Hematopoietic multipotent progenitor cell treated with erythropoietin and hydrocortisone succinate and interleukin-3 and kit ligand, for 6 days (in vitro differentiated cells): ENCODE measurements at places on chromosomes 7 and 10.

DNA sequence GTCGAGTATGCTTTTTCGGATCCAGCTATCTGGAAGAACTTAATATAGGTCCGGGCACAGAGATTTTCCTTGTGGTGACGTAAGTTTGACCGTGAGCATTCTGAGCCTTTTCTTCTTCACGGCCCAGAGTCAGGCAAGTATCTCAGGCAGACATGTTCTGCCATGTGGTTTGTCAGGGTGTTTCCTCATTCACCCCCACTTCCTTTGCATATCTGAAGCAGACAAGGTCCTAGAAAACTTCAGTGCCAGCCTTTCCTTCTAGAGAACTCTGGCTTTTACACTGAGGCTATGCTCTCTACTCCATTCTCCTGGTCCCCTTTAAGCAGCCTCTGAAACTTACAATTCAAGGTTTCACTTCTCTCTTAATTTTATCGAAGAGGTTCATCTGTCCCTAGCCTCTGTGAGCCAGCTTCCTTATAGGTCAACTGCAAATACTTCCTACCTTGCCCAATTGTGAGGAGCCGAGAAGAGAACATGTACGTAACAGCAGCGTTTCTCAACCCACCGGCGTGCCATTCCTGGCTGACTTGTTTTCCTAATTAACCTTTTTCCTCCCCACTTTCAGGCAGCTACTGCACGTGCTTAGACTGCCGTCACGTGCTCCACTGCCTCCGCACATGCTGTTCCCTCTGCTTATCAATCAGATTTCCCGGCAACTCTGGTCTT is 47.3 kb downstream of the CDCA7L start:
- peak; percentile 57 for DNase-seq

DNA sequence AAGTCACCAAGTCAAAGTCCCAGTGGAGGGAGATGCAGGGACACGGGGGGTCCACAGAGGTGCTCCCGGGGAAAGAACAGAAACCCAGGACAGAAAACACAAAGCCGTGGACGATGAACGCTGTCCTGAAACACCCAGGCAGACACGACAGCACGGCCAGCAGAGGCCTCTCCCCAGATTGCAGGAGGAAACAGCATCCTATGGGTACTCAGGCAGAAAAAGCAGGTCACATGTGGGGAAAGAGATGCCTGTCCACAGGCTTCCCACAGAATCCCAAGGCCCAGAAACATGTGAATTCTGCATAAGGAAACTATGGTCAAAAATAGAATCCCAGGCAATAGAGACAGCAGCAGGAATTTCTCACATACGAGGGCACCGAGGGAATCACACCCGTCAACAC is 53.6 kb upstream of the ADGRA1 start:
- no peak for DNase-seq

- DNase-seq: no peak
Observed at GRCh38 chr7:158003441-158004122, 584.0 kb downstream of the PTPRN2 start.

- no peak for DNase-seq
Observed at GRCh38 chr7:38296059-38296857, 22.8 kb upstream of the TARP start.

DNA sequence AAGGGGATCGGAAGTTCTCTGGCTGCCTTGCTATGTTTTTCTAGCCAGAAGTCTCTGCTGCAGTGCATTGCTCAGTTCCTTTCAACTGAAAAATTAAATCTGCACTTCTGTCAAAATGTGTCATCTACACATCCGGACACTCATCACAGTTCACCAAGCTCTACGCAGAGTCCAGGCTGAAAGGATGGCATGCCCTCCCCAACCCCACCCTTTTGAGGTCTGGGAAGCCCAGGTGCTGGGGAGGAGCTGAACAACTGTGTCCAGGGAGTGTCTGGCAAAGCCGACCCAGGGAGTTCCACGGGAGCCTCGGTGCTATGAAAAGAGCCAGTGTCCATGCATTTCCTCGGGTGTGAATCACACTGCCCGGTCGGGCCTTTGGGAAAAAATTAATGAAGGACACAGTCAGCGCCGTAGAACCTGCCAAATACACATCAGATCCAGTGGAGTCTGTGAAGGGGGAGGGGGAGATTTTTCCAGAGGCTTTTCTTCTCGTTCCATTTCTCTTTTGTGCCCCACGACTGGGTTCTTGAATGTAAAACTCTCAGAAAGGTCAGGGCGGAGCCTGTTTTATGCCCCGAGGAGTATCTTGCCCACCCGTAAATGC is 757 bp upstream of the PALS2 start:
- peak; percentile 32 for DNase-seq

DNA sequence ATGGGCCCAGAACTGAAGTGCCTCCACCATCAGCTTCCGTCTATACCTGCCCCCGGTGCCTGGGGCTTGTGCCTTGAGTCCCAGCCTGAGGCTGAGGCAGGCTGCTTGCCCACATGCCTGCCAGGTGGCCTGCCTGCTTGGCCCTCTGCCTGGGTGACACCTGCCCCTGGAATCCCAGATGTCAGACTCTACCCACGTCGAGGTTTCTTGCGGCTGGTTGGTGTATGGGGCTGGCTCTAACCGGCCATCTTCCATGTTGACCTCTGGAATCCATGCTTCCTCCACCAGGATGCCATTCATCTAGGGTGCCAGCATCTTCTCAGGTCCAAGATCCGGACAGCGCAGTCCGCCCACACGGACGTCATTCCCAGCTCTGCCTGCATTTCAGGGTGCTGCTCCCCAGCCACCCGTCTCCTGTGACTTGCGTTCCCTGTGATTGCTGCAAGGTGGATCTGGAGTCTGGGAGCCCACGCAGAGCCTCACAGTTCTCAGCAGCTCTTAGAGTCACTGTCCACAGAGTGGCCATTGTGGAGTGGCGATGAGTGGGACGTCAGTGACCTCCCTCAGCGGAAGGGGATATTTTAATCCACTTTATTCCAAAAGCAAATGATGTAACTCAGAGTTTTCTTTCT is 298.1 kb downstream of the TCERG1L start:
- no peak for DNase-seq
